ENCODE measurements at places on chromosomes 3 and 15.

DNA sequence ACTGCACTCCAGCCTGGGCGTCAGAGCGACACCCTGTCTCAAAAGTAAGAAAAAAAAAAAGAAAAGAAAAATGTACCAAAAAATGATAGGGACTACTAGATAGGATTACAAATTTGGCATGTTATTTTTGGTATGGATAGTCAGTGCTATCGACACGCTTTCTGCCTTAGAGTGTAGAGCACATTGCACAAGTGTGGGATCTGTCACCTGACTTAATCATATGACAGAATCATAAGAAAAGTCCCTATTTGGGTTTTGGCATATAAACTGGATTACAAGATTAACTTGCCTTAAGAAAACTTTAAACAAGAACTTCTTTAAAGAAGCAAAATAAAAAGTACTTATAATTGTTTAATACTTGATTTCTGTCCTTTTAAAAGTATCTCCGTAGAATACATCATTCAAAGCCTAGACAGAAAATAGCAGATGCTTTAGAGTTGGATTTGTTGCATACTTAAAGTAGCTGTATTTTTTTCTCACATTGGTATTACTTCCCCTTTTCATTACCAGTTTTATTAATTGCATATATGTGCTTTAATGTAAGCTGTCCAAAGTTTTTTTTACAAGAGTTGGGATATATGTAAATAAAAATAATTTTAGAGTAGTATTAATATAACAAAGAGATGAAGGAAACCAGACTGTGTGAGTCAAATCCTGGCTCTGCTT lies 7.8 kb downstream of the ATP6V1A start:
- no peak for DNase-seq

DNA sequence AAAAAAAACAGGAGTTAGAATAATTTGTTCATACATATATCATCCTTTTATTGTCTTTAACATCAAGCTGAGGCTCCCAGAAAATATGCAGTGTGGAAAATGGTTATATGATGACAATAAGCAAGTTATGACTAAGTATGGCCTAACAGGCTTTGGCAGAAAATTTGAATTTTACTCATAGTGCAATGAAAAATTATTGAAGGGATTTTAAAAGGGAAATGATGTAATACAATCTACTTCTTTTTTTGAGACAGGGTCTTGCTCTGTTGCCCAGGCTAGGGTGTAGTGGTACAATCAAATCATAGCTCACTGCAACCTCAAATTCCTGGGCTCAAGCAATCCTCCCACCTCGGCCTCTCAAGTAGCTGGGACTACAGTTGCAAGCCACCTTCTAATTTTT lies 78.7 kb downstream of the FAIM start:
- no peak for DNase-seq

DNA sequence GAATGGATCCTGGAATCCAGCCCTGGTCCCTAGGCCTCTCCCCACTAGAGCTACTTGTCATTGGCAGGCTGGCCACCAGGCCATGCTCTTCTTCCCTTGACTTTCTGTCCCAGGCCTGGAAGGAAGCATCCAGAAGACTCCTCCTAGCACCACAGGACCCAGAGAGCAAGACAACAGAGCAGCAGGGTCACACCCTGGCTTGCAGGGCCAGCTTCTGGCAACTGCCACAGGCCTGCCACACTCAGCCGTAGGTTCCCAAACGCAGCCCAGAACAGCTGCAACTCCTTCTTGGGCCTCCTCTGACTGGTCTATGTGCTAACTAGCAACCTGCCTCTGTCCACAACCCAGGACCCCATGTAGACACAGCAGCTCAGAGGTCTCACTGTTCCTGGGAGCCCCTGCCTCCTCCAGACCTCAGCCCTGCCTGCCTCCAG lies 36.8 kb upstream of the RPL32 start:
- DNase-seq = no peak

DNA sequence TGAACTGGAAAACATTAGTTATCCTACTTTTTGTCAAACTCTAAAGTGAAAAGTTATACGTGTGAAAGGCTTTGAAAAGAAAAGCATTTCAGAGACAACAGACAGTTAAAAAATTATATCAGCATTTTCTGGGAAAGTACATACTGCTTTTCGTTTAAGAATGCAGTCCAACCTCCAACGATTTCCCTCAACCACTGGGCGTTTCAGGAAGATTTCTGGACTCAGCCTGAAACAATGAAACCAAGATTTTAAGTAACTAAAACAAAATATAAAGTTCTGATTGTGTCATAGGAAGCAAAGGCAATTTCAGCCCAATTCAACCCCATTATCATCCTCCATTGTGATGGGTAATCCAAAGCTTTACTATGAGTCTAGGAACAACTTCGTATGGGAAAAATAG lies 110.7 kb downstream of the PLD1 start:
- no peak for DNase-seq

GRCh38 chr15:74594455-74594854 lies 21.2 kb upstream of the CLK3 start:
- DNase-seq = no peak

GRCh38 chr3:29922992-29923746 lies 642.3 kb downstream of the RBMS3 start:
- no peak for DNase-seq

GRCh38 chr3:24604215-24604614 lies 109.6 kb upstream of the THRB start:
- DNase-seq = no peak

- no peak for DNase-seq
Measured at GRCh38 chr3:65905771-65906170, 132.9 kb downstream of the MAGI1 start.

DNA sequence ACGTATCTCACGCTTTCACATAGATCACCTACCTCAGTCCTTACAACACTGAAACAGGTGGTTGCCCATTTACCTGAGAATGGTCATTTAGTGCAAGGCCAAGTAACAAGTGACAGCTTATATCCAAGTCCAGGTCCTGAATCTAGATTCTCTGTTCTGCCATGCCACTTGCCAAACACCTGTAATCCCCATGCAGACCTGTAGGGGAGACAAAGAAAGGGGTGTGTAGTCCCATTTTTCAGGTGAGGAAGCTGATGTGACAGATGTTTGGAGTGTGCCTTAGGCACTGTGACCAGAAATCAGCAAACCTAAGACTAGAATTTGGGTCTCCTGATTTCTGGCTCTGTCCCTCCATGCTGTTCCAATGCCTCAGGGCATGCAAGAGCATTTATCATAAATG lies 12.7 kb downstream of the ZNF35 start:
- DNase-seq = no peak

DNA sequence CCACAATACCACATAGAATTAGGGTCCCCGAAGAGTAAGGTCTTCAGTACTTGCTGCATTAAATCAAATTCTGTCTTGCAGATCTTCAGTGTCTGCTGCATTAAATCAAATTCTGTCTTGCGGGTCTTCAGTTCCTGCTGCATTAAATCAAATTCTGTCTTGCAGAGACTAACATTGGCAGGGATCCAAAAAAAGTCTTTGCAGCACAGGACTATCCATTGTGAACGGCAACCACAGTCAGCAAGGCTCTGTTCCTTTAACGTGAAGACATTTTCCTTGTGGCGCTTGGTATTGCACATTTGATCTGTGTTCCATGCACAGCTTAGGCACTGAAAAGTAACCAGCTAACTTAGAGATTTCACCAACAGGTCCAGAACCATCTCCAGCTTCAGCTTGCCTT lies 46.8 kb upstream of the POMGNT2 start:
- DNase-seq = no peak

DNA sequence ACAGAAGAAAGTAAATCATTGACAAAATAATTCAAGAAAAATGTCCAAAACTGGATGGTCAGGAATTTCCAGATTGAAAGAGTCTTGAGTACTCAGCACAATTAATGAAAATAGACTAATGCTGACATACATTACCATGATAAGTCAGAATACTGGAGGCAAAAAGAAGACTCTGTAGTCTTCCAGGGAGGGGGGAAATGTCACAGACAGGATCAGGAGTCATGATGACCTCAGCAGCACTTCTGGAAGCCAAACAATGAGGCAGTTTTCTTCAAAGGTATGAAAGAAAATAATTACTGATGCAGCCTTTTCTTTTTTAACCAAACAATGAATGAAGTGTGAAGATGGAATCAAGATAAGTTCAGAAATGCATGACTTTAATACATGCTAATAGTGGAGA lies 30.1 kb upstream of the SLC22A13 start:
- no peak for DNase-seq

- no peak for DNase-seq
Measured at GRCh38 chr15:34941185-34941698, 28.3 kb downstream of the AQR start.

DNA sequence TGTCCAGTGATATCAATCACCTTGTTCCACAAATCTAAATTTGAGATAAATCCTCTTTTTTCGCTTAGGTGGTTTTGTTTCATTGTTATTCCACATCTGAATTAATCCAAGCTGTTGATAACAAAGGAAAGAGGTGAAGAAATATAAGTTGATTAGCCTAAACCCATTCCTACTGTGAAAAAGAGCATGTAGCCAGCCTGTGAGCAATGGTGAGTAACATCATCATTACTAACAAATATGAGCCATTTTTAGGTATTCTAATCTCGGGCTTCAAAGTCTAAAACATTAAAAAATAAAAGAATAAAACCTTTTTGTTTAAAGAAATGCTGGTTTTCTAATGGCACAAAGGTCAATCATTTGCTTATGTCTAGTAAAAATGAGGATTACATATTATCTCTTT lies 52.1 kb upstream of the P3H2 start:
- no peak for DNase-seq

DNA sequence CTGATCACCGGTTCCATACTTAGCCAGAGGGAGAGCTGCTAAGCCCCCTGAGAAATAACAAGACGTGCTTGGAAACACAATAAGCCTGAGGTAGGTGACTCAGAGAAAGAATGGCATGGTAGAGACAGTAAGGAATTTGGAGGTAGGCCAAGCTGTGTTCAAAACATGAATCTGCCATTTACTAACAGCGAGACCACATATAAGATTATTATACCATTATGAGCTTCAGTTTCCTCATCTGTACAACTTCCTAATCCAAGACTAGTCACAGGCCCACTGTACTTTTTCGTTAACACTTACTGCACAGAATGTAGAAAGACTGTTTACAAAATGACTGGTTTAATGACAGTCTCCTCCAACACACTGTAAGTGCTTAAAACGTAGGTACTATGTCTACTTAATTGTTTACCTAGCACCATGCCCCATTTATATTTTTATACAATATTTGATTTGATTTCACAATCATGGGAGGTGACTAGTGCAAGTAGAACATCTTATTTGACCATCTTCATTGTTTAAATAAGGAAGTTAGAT lies 25.7 kb downstream of the ATOSA start:
- no peak for DNase-seq

DNA sequence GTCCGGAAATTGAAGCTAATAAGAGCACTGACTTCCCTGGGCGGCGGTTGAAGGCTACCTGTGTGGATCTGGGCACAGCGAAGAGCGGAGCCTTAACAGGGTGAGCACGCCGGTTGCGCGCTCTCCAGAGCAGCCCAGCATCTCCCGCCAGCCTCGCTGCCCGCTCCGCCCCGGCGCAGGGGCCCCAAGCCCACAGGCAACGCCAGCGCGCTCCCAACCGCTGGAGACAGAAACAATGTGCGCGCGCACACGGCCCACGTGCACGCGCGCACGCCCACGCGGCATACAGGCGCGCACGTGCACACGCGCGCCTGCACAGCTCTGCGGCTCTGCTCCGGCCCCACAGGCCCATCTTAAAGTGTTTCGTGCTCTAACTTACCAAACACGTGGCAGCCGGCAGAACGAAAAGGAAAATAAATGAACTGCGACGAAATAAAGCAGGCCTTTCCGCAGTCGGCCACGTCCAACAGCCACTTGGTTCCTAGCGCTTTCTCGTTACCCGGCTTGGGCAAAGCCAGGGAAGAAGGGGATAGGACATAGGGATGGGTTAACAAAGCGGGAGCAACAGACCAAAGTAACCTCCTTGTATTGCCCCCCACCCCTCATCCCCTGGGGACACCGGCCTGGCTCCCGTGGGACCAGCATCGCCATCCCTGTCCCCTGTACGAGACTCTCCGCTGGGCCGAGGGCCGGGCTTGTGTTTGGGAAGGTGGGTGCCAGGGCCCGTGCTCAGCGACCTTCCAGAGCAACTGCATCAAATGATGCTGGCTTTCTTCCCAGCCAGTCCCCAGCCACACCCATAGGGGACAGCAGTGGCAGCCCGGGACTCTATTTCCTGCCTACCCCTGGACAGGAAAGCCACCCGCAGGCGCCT lies 203.7 kb downstream of the ABHD5 start:
- no peak for DNase-seq

DNA sequence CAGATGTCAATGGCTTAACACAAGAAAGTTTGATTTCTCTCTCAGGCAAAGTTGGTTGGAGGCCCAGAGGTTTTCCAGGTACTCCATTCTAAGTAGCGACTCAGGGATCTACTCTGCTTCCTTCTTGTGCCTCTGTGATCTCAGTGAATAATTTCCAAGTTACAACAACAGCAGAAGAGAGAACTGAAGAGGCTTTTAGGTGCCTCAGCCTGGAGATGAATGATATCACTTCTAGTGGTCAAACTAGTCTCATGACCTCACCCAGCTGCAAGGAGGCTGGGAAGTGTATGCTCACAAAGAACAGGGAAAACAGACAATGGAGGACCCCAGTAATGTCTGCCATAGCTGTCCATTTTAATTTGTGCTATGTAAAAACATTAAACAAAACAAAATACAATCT lies 4.6 kb upstream of the PRICKLE2 start:
- no peak for DNase-seq

- no peak for DNase-seq
Measured at GRCh38 chr3:33681667-33682066, 36.4 kb downstream of the CLASP2 start.

- peak; percentile 18 for DNase-seq
Measured at GRCh38 chr3:119294696-119295671, 801 bp downstream of the ARHGAP31 start.

GRCh38 chr3:186938716-186939115 lies 8.4 kb downstream of the ST6GAL1 start:
- DNase-seq = no peak

- DNase-seq = no peak
Measured at GRCh38 chr3:33111581-33111980, 2.2 kb upstream of the CRTAP start.

DNA sequence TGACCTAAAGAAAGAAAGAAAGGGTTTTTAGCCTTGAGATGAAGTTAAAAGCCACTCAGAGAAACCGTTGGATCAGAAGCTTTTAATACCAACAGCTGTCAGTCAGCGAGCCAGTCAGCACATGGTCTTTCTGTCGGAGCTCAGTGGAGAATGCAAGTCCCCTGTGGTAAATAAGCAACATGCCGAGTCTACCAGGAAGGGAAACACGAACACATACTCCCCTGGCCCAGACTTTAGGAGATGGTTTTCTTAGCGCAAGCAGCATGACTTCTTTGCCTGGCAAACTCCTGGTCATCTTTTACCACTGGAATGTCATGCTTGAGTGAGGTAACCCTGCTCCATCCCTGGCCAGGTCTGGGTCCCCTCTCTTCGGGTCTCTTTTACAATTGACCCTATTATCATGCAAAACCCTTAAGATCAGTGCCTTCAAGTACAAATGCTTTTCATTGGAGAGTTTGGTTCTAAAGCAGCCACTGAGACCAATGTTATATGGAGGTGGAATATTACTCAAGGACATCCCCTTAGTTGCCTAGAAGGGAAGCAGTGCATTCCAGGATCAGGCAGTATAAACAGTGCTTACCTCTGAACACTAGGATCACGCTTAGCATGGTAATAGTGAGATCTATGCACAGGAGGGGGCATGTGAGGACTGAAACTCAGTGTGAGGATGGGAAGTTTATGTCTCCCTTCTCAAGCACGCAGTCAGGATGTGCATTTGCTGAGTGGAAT lies 28.2 kb downstream of the SLCO3A1 start:
- no peak for DNase-seq

Measured in activated gamma-delta T cell (primary cell).